ENCODE measurements at places on chromosomes 11 and 22.

- no peak for DNase-seq
Measured at GRCh38 chr11:79564288-79564925, 123.6 kb upstream of the TENM4 start.

- DNase-seq, result no peak
Measured at GRCh38 chr22:37503183-37503683, 16.0 kb downstream of the CARD10 start.

- DNase-seq, result no peak
Measured at GRCh38 chr11:62398011-62398994, 20.5 kb upstream of the SCGB1A1 start.

GRCh38 chr11:72426103-72426757, 8.1 kb downstream of the CLPB start:
- no peak for DNase-seq

GRCh38 chr11:6531267-6531752, 34.2 kb downstream of the DNHD1 start:
- peak; percentile 24 for DNase-seq

GRCh38 chr22:27253108-27253902, 548.3 kb downstream of the MN1 start:
- no peak for DNase-seq

DNA sequence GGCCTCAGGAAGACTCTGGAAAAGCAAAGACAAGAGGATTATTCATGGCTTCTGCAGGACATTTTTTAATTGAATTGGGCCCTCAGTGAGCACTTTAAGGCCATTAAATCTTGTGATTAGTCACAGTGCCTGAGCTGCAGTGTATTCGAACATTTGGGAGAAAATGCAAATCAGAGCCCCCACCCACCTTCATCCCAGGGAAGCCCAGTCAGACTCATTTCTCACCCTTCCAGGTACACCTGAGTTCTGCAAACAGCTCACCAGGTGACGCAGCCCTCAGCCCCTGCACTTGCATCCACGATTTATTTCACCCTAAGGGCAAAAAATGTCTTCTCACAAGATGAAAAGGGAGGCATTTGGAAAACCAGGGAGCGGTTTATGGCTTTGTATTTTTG, 128.7 kb downstream of the MPPED1 start:
- no peak for DNase-seq

- no peak for DNase-seq
Measured at GRCh38 chr11:327581-327923, 6.9 kb upstream of the IFITM3 start.

DNA sequence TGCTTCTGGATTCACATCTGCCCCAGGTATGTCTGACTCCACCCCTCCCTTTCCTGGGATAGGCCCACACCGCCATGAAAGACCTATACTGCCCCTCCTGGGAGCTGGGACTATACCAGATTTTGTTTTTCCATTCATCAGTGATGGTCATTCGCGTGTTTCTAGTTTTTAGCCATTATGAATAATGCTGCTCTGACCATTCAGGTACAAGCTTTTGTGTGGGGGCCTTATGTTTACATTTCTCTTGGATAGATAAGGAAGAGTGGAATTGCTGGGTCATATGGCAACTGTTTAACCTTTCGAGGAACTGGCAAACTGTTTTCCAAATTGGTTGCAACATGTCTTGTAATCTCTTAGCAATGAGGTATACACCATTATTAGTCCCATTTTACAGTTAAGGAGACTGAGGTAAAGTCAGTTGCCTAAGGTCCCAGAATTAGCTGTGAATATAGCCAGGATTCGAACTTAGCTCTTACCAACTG, 1.2 kb upstream of the TBC1D10A start:
- DNase-seq, result no peak

- DNase-seq, result no peak
Measured at GRCh38 chr11:112613051-112613972, 347.9 kb upstream of the NCAM1 start.

DNA sequence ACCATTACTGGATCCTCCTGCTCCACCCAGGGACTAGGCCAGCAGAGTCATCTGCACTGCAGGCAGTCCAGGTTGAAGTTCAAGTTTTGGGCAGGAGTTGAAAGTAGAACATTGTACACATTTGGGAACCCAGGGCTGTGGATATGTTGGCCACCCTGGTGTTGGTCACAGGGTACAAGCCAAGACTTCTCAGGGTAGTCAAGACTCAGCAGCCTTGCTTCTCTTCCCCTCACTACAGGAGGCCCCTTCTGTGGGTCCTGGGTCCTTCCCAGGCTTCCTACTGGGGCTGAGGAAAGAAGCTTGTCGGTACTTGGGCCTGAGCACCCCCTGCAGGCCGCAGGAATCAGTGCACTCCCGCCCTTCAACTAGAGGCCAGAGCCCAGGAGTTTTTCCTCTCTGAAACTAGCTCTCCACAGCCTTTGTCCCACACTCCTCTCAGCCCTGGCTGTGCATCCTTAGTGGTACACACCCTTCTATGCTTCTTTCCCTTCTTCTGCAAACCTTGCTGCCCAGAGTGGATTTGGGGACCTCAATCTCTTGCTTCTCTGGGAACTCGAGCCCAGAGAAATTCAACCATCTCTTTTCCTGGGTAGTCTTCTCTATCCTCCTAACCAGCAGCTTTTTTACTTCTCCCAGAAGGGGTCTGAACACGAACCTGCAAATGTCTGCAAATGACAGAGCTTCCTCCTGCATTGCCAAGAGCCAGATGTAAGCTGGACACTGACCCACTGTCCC, 2.6 kb upstream of the HPX start:
- peak; percentile 69 for DNase-seq

DNA sequence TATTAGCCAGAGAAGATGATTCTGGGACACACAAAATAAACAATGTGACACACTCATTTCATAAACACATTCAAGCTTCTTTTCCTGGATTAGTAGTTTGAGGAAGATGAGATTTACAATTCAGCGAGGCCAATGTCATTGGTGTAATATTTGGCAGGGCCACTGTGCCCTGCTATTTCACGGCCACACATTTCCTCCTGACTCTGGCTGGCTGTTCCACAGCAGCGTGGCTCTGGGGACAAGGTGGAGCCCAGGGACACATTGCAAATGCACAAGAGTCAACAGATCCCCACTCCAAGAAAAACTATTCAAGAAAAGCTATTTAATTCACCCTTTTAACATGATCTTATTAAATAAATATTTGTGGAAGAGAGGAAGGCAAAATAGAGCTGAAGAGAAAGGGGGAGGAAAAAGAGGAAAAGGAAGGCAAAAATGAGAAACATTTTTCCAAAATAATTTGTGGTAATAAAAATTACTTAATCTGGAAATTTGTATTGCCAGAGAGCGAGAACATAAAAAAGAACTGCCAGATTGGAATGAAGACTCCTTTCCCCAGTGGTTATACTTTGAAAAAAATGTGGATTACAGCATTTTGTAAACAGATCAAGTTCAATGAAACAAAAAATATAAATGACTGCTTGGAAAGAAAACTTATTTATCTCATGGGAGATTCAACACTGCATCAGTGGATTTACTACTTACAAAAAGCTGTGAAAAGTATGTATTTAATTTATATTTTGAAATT, 27.1 kb downstream of the NXPE2 start:
- no peak for DNase-seq

GRCh38 chr22:31346733-31347250, 646 bp upstream of the PATZ1 start:
- DNase-seq, result peak; percentile 52

GRCh38 chr11:116071241-116071640, 567.0 kb upstream of the CADM1 start:
- no peak for DNase-seq

GRCh38 chr11:17753641-17754040, 19.1 kb downstream of the KCNC1 start:
- no peak for DNase-seq

DNA sequence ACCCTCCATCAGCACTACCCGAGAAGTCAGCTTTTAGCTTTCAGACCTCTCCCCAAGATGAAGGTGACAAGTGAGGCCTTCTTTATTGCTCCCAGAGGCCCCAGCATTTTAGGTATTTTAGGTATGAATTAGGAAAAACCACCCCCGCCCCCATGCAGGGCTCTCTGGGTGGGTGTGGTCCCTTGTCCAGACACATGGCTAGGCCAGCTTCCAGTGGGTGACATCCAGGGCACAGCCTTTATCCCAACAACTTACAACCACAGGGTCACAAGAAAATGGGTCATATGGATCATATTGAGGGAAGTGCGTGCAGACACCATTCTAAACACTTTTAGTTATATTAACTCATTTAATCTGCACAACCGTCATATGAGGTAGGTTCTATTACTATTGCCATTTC, 42.1 kb downstream of the RIBC2 start:
- no peak for DNase-seq

GRCh38 chr11:66195867-66196266, 72.6 kb upstream of the RAB1B start:
- DNase-seq, result no peak

- no peak for DNase-seq
Measured at GRCh38 chr11:46458491-46458890, 66.9 kb upstream of the CHRM4 start.

GRCh38 chr11:120863359-120863758, 160.5 kb upstream of the TBCEL start:
- no peak for DNase-seq

GRCh38 chr11:120063686-120064340, 74.1 kb downstream of the TRIM29 start:
- DNase-seq, result no peak

DNA sequence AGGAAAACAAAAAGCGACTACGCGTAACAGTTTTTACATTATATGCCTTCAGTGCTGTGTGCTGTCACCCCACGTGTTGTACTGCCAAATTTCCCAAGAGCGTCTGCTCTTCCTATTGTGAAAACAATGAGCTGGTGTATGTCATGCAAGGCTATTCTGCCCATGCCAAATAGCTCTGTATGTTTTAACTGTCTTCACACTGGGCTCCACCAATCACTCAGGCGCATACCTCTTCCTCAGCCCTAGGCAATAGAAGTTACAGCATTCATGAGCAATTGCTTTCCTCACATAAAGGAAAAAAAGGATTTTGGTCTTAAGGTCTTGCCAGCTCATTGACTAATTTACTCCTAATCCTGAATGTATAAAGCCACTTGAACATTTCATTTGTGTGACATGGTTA, 606.8 kb downstream of the NTM start:
- DNase-seq, result no peak

DNA sequence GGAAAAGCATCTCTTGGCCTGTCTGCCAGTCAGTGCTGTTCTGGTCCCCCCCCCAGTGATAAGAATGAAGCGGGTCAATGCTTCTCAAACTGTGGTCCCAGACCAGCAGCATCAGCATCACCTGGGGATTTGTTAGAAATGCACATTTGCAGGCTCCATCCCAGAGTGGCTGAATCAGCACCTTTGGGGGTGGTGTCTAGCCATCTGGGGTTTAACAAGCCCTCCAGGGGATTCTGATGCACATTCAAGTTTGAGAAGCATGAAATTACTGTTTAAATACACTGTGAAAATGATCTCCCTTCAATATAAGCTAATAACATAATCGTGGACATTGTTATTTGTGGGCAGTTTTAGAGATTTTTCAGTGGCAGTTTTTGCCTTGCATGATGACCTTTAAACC, 133.5 kb downstream of the MYO18B start:
- DNase-seq, result no peak

GRCh38 chr11:45390407-45390806, 104.3 kb upstream of the SYT13 start:
- no peak for DNase-seq

DNA sequence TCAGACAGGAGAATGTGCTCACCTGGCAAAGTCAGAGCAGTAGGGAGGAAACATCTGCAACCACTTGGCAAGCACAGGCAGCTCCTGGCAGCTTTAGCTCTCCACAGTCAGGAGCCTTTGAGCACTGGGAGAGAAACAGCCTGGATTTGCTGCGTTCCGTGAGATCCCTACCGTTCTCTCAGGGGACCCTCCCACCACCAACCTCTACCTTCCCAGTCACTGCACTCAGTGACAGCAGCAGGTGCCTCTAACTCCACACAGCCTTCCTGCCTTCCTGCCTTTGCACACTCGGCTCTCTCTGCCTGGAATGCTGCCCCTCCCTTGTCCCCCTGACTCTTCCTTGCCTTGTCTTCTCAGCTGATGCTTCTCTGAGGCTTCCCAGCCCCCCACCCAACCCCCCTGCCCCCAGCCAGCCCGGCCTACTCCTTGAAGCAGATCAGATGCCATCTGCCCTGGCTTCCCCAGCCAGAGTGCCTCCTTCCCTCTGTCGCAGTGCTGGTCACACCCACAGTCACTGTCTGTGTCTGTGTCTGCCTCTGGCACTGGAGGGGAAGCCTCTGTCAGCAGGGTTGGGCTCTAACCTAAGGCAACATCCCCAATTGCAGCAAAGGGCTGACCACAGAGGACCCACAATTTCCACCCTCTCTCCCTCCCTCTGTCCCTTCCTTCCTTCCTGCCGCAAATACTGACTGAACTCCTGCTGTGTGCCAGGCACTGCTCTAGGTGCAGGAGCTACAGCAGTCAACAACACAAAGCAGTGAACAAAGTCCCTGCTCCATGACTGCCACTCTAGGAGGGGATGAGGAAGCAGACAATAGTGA, 14.9 kb upstream of the TSKU start:
- DNase-seq, result peak; percentile 35

GRCh38 chr11:2088746-2089535, 50.2 kb downstream of the IGF2 start:
- no peak for DNase-seq

- peak; percentile 9 for DNase-seq
Measured at GRCh38 chr22:41048791-41049717, 43.3 kb upstream of the EP300 start.

DNA sequence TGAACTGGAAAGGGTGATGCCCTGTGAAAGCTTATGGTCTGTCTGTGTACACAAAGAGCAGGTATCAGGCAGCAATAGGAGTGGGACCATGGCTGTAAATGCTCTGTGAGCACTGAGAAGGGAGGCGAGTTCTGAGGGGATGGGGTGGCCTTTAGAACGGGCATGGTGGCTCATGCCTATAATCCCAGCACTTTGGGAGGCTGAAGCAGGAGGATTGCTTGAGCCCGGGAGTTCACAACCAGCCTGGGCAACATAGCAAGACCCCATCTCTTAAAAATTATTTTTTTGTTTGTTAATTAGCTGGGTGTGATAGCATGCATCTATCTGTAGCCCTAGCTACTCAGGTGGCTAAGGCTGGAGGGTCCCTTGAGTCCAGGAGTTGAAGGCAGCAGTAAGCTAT, 3.5 kb downstream of the SPINDOC start:
- DNase-seq, result no peak

GRCh38 chr22:19840955-19841640, 13.6 kb downstream of the GNB1L start:
- no peak for DNase-seq

DNA sequence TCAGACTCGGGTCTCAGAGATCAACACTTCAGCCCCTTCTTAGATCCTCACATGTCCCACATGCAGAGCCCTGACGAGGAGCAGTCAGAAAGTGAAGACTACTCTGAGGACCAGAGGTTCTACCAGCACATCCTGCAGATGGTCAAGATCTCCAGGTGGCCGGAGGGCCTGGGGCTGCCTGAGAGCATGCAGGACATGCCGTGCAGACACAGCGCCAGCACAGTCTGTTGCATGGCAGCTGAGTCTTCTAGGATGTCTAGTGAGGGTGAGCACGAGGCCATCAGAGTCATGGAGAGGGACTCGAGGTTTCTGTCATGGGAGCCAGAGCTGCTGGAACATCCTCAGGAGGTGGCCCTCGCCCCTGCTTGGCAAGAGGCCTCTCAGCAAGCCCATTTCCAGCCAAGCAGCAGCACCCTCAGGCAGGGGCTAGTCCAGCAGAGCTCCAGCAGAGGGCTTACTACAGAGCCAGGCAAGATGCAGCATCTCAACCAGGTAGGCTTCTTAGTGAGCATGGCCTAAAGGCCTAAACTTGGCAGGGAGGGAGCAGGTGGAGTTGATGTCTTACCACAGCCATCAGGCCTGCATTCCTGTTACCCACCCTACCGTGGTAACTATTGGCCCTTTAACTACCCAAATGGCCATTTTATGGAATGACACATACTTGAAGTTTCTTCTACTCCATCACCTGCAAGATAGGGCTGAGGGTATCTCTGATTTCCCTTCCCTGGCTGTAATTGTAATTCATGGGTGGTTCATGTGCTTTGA, 28.7 kb downstream of the CEP164 start:
- DNase-seq, result no peak

All from activated naive CD4-positive, alpha-beta T cell treated with anti-CD3 and anti-CD28 coated beads for 36 hours (primary cell).